T follicular helper cell (primary cell): ENCODE measurements at places on chromosomes 4 and X.

GRCh38 chr4:94527556-94528233 is 76.0 kb downstream of the PDLIM5 start:
- DNase-seq: no peak

GRCh38 chr4:87971866-87972265 is 3.6 kb upstream of the SPP1 start:
- DNase-seq: no peak

GRCh38 chr4:39308611-39309010 is 57.6 kb downstream of the RFC1 start:
- DNase-seq: no peak

DNA sequence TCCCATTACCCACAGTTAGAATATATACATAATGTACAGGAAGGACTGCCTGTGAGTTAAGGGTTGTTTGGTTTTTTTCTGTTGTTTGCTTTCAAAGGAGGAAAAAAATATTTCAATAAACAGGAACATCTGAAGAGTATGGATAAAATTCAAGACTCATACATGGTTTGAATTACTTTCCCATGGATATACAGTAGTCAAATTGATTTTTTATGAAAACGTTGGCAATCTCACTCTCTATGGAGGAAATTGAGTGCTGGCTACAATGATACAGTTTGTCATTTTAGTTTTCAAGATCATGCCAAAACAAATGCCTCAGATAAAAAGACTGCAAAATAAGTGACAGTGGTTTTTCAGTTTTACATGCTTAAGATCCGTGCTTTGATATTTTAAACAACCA is 116.6 kb downstream of the SH3RF1 start:
- no peak for DNase-seq

DNA sequence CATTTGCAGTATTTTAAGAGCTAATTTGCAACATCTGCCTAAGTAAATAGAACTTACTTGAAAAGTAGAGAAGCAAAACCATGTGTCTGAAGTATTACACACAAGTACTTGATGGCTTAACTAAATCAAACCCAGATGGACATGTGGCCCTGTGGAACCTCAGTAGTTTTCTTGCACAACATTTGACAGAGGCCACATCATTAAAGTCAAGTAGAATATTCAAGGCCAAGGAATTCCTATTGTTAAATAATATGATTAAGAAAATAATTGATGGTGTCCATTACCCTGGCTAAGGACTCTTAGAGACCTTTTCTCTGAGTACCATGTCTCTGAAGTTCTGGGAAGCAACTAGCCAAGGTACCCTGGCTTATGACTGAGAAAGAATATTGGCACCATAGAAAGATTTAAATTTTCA is 135.4 kb upstream of the OTUD4 start:
- DNase-seq: no peak

GRCh38 chr4:89336818-89337420 is 29.3 kb upstream of the GPRIN3 start:
- DNase-seq: no peak
